Fibroblast of lung (primary cell): ENCODE measurements at places on chromosomes 13 and 19.

DNA sequence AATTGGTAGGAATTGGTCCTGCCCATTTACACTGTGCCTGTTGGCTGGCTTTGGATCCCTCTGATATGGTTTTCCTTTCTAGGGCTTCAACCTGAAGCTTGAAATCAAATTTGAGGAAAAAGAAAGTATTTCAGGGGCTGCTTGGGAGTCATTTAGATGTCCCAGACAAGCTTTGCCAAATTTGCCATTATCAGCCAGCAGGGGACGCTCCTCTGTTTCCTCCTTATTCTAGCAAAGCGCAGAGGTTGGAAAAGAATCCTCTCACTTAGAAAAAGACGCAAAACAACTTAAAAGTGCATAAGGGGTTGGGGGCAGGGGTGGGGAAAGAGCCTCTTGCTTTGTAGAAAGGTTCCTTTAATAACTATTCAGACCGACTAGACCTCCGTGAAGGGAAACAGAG lies 1211.1 kb upstream of the PCDH20 start:
- DNase-seq = no peak
- no peaks in the 10 kb centered on the region for H3K36me3 ChIP-seq
- no peak overlapping the region for H3K27ac ChIP-seq
- no peak overlapping the region for H3K4me3 ChIP-seq
- H3K4me1 ChIP-seq = no peaks in the 10 kb centered on the region

- peak overlapping the region; percentile 59 for H3K27ac ChIP-seq
- no peaks in the 10 kb centered on the region for H3K27me3 ChIP-seq
- peak overlapping the region; percentile 83 for H3K4me3 ChIP-seq
- DNase-seq = no peak
- no peaks in the 10 kb centered on the region for H3K36me3 ChIP-seq
These were observed 703 bp downstream of the KLF16 start for GRCh38 chr19:1862424-1863327.

GRCh38 chr13:21147827-21148226 lies 28.5 kb downstream of the SKA3 start:
- H3K27ac ChIP-seq = no peak overlapping the region
- peaks cover 6% of the 10 kb centered on the region for H3K36me3 ChIP-seq
- no peak for DNase-seq
- H3K27me3 ChIP-seq = no peaks in the 10 kb centered on the region
- H3K4me3 ChIP-seq = no peak overlapping the region
- H3K4me1 ChIP-seq = no peaks in the 10 kb centered on the region

- H3K36me3 ChIP-seq = no peaks in the 10 kb centered on the region
- H3K4me1 ChIP-seq = peaks cover 12% of the 10 kb centered on the region
- H3K4me3 ChIP-seq = no peak overlapping the region
These were observed 46.2 kb downstream of the LMO7 start for GRCh38 chr13:75682326-75682725.

- peak; percentile 60 for DNase-seq
- H3K36me3 ChIP-seq = peaks cover 2% of the 10 kb centered on the region
- no peak overlapping the region for H3K4me3 ChIP-seq
- no peaks in the 10 kb centered on the region for H3K4me1 ChIP-seq
- no peaks in the 10 kb centered on the region for H3K27me3 ChIP-seq
These were observed 19.0 kb downstream of the MRPS12 start for GRCh38 chr19:38949580-38950367.

GRCh38 chr13:71685072-71685471 lies 181.9 kb downstream of the DACH1 start:
- H3K27ac ChIP-seq = no peak overlapping the region
- no peaks in the 10 kb centered on the region for H3K27me3 ChIP-seq
- H3K4me1 ChIP-seq = no peaks in the 10 kb centered on the region
- no peak overlapping the region for H3K4me3 ChIP-seq
- H3K36me3 ChIP-seq = no peaks in the 10 kb centered on the region

- no peaks in the 10 kb centered on the region for H3K27me3 ChIP-seq
- no peaks in the 10 kb centered on the region for H3K36me3 ChIP-seq
- no peak overlapping the region for H3K27ac ChIP-seq
- H3K4me3 ChIP-seq = no peak overlapping the region
- DNase-seq = no peak
These were observed 11.8 kb upstream of the HMGB1 start for GRCh38 chr13:30477346-30478195.

GRCh38 chr19:33458807-33459206 lies 62.8 kb downstream of the PEPD start:
- DNase-seq = no peak
- H3K27ac ChIP-seq = no peak overlapping the region
- no peak overlapping the region for H3K4me3 ChIP-seq
- no peaks in the 10 kb centered on the region for H3K4me1 ChIP-seq

GRCh38 chr13:42223681-42224080 lies 48.3 kb upstream of the AKAP11 start:
- H3K36me3 ChIP-seq = no peaks in the 10 kb centered on the region
- no peaks in the 10 kb centered on the region for H3K4me1 ChIP-seq
- H3K4me3 ChIP-seq = no peak overlapping the region

- no peak for DNase-seq
- H3K36me3 ChIP-seq = no peaks in the 10 kb centered on the region
- no peaks in the 10 kb centered on the region for H3K27me3 ChIP-seq
- no peaks in the 10 kb centered on the region for H3K4me1 ChIP-seq
- H3K27ac ChIP-seq = no peak overlapping the region
These were observed 45.4 kb upstream of the CALM3 start for GRCh38 chr19:46555628-46556280.

DNA sequence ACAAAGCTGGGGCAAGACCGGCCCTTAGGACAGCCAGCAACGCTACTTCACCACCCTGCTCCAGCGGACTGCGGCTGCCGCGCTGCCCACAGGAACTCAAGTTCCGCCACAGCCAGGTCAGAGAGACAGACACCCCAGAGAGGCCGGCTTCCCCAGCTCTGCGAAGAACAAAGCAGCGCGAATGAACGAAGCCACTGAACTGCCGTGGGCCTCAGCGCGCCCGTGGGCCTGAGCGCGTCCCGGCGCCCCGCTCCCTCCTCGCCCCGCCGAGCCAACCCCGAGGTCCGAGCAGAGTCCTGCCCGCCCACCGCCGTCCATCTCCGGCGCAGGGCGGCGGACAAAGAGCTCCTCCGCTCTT lies 158.4 kb downstream of the RNF17 start:
- DNase-seq = peak; percentile 27
- peak overlapping the region; percentile 88 for H3K4me3 ChIP-seq
- peak overlapping the region; percentile 99 for H3K27ac ChIP-seq
- H3K36me3 ChIP-seq = no peaks in the 10 kb centered on the region

- H3K27me3 ChIP-seq = no peaks in the 10 kb centered on the region
- H3K36me3 ChIP-seq = no peaks in the 10 kb centered on the region
- no peak for DNase-seq
- H3K4me3 ChIP-seq = no peak overlapping the region
- no peaks in the 10 kb centered on the region for H3K4me1 ChIP-seq
These were observed 291.4 kb downstream of the DCLK1 start for GRCh38 chr13:35839806-35840205.

GRCh38 chr13:97878431-97879375 lies 74.8 kb upstream of the IPO5 start:
- H3K4me1 ChIP-seq = peaks cover 8% of the 10 kb centered on the region
- no peaks in the 10 kb centered on the region for H3K27me3 ChIP-seq
- H3K27ac ChIP-seq = no peak overlapping the region

DNA sequence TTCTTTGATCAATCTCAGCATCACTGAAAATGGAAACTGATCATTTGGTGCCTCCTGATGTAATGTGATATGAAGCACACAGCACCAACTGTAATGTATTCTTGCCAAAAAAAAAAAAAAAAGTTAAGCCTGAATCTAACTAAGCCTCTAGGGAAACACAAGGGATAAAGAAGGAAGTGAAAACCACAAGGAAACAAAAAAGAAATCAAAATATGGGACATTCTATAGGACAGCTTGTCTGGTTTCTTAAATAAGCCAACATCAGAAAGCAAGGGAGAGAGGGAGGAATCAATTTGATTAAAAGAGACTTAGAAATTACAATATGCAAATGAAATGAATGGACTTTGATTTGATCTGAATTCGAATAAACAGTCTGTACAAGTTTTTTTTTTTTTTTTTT lies 20.6 kb upstream of the METTL21C start:
- no peaks in the 10 kb centered on the region for H3K27me3 ChIP-seq
- no peak overlapping the region for H3K27ac ChIP-seq
- no peak for DNase-seq
- H3K4me1 ChIP-seq = no peaks in the 10 kb centered on the region
- no peak overlapping the region for H3K4me3 ChIP-seq

DNA sequence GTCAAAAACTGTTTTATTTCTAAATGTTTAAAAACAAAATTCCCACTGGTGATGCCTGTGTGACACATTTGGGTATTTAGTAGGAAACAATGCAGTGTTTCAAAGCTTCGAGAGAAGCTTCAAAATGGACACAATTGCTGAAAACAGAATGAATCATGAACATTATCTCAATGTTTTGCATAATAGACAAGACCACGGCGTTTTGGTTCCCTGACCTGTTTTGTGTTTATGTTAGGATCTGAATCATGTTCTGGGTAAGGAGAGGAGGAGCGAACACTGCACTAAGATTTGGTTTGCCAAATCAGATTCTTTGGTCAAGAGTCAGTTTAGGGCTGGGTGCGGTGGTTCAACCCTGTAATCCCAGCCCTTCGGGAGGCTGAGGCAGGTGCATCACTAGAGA lies 42.2 kb downstream of the IFT88 start:
- DNase-seq = peak; percentile 87
- H3K4me1 ChIP-seq = no peaks in the 10 kb centered on the region
- H3K36me3 ChIP-seq = peaks cover 4% of the 10 kb centered on the region
- H3K27me3 ChIP-seq = no peaks in the 10 kb centered on the region

DNA sequence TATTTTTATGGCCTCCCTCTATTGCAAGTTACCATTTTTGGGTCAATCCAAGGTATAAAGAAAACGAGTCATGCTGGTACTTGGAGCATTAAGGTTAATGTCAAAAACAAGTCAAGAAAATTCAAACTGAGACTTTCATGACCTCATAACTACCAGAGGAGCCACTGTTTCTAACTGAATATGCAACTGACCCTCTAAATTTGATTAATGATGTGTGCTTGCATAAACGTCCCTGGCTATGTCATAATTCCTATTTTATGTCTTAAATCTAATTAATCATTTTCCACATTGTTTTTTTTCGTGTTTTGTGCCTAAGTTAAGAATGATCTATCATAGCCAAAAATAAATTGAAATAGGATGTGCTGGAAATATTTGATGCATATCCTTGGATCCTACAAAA lies 396.7 kb upstream of the GPC6 start:
- no peak overlapping the region for H3K27ac ChIP-seq
- no peak overlapping the region for H3K4me3 ChIP-seq
- no peaks in the 10 kb centered on the region for H3K27me3 ChIP-seq
- peak; percentile 62 for DNase-seq
- no peaks in the 10 kb centered on the region for H3K36me3 ChIP-seq
